ENCODE measurements at places on chromosomes 7 and 10.

DNA sequence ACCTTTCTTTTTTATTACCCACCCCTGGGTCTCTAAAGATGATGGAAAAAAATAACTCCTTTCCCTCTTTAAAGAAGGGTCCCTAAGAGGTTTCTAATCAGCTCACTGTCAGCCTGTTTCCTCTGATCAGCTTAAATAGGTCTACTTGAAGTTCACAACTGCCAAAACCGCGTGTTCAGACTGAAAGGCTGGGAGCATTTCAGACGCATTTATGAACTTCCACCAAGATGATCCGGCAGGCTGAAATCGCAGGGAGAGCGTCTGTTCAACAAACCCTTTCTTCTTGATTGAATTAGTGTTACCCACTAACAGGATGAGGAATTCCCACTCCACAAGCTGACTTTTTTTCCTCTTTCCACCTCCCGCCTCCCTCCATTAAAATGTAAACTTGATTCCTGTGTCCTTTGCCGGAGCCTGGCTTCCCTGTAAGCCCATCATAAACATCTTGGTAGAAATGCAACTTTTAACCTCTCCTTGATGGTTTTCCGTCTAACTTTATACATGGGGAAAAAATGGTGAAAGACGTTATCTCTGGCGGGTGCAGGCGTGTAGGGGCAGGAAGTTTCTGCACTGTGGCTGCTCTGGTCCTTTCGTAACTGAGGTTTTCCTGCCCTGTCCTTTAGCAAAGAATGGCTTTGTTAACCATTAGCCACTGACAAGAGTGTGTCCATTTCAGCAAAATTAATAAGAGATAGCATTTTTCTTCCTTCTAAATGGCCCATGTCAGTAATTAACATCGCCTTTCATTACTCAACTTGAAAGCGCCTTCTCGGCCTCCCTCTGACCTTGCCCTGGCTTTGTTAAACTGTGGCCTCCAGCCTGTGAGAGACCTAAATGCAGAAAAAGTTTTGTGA, 130.7 kb downstream of the BAMBI start:
- no peak for DNase-seq

DNA sequence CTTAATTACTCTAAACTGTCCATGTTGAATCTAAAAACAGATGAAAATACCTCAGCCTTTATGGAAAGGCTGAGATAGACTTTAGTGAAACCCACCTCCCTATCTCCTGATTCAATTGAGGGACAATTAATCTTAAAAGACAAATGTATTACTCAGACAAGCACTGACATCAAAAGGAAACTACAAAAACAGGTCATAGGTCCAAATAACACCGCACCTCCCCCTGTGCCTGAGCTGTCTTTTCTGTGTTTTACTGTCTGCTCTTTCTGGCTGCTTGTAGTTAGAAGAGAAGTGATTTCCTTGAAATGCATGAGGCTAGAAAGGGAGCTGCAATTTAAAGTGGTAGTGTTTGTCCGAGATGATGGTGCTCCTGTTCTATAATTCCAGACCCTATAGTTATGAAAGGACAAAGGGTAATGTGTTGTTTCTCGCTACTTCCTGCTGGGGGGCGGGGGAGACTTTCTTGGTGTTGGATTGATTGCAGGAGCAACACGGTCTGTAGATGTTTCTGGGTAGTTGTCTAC, 16.0 kb downstream of the AKR1C8 start:
- DNase-seq, result no peak

- DNase-seq, result no peak
These were observed 3.7 kb upstream of the IFIT1B start for GRCh38 chr10:89373916-89374711.

DNA sequence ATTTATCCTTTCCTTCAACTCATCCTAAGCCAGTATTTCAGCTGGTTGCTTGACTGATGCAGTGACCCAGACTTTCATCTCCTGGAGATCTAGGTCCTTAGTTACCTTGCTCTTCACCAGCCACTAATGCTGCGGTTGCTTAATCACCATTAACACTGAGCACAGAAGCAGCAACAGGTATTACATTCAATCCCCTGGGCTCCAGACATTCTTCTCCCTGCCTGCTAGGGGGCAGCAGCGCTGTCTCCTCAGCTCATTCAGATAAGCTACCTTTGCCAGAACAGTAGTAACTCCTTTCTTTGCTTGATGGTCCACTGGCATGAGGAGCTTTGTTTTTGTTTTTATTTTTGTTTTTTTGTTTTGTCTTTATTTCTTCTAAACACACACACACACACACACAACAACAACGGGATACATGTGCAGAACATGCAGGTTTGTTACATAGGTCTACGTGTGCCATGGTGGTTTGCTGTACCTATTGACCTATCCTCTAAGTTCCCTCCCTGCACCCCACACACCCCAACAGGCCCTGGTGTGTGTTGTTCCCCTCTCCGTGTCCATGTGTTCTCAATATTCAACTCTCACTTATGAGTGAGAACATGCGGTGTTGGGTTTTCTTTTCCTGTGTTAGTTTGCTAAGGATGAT, 1043.2 kb upstream of the C7orf33 start:
- no peak for DNase-seq

GRCh38 chr10:30531751-30532530, 97.6 kb downstream of the LYZL2 start:
- DNase-seq, result no peak
